ENCODE measurements at places on chromosomes 3 and 15. TPM values are rescaled to one million over a fixed set of nuclear protein-coding genes. Genes with fewer than 3 reads are reported as not detected.

Gene TNFSF10
- polyA plus RNA-seq, result 293 TPM

Gene ABI3BP
- polyA plus RNA-seq, result not detected

Gene PIF1
- polyA plus RNA-seq, result 0.13 TPM

Gene IP6K2
- 53.8 TPM for polyA plus RNA-seq

Gene MLF1
- polyA plus RNA-seq, result 0.04 TPM

Gene CGNL1
- polyA plus RNA-seq, result not detected

Gene ANKRD63
- polyA plus RNA-seq, result not detected

Gene RAB43
- 7.1 TPM for polyA plus RNA-seq

Gene GLDN
- polyA plus RNA-seq, result not detected

Gene TRPM1
- 0.04 TPM for polyA plus RNA-seq

Gene TMEM266
- not detected for polyA plus RNA-seq

Gene GRAMD1C
- polyA plus RNA-seq, result 0.27 TPM

DNA sequence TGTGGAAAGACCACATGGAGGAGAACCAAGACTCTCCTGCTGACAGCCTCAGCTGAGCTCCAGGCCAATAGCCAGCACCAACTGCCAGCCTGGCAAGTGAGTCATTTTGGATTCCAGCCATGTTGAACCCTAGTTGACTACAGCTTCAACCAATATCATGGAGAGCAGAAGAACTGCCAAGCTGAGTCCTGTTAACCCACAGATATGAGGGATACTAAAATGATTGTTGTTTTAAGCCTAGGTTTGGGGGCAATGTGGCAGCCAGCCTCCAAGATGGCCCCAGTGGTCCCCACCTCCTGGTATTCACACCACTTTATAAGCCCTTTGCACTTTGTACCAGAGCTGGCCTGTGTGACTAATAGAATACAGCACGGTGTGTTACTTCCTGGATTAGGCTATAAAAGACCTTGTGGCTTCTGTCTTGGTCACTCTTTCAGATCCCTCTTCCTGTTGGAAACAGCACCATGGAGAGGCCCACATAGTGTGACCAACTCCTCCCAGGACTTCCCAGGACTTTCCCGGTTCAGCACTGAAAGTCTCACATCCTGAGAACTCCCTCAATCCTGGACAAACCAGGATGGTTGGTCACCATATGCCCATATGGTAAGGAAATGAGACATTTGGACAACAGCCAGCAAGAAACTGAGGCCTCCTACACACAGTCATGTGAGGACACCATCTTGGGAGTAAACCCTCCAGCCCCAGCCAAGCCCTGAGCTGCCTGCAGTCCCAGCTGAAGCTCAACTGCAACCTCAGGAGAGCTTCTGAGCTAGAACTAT is 32.4 kb upstream of the CDV3 start:
- peak; percentile 62 for DNase-seq
- no peak overlapping the region for H3K27ac ChIP-seq
- no peak overlapping the region for H3K4me3 ChIP-seq
- no peaks in the 10 kb centered on the region for H3K27me3 ChIP-seq

DNA sequence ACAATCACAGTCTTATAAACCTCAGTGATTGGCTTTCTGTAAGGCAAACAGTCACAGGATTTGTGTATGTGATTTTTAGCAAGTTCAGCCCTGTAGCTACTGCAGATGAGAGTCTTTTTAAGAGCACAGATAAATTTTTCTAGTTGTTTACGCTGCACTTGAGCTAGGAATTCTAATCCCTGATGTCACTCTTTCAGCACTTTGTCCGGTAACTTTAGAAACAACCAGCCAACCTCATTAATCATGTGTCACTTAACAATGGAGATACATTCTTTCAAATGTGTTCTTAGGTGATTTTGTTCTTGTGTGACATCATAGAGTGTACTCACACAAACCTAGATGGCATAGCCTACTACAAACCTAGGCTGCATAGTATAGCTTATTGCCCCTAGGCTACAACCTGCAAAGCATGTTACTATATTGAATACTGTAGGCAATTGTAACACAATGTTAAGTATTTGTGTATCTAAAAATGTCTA is 36.8 kb upstream of the GOLGA6L2 start:
- no peaks in the 10 kb centered on the region for H3K4me1 ChIP-seq
- H3K27ac ChIP-seq, result no peak overlapping the region
- H3K4me3 ChIP-seq, result no peak overlapping the region
- no peak for DNase-seq
- H3K36me3 ChIP-seq, result no peaks in the 10 kb centered on the region
- H3K27me3 ChIP-seq, result no peaks in the 10 kb centered on the region

DNA sequence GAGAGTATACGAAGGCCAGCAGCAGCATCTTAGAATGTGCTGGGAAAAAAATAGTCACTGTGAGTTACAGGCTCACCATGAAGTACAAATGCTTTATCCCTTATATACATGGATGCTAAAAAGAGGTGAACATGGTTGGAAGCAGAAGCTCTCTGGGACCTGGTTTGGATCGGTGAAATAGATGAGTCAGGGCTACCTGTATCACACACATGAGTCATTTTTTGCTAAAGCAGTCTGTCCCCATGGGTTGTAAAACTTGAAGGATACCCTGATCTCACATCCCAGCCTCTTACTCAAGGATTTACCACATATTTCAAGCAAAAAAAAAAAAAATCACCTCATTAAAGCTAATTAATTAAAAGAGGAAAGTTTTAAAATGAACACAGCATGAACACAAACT is 6.9 kb upstream of the SERPINI2 start:
- no peak overlapping the region for H3K27ac ChIP-seq
- peaks cover 10% of the 10 kb centered on the region for H3K4me1 ChIP-seq
- no peaks in the 10 kb centered on the region for H3K36me3 ChIP-seq

DNA sequence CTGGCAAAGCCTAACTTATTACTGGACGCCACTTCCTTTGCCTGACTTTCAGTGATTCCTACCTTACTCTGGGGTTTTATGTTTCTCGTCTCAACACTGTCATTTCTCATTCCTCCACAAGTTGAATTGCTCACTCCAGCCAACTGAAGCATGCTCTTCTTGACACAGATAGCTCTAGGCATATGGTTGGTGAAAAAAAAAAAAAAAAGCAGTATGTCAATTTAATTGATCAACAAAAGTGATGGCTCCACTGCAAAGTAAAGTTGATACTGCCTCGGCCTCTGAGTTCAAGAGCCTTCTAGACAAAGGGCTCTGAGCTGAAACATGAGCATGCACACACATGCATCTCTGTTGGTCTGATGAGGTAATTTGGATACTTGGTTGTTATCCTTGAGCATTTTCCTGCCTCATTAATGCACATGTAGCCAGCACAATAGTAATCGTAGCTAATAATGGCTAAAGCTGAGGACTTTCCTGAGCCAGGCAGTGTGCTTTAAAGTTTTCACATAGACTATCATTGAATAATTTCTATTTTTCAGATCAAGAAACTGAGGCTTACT is 21.4 kb upstream of the UBE2Q2 start:
- no peak overlapping the region for H3K27ac ChIP-seq
- no peaks in the 10 kb centered on the region for H3K36me3 ChIP-seq
- H3K4me1 ChIP-seq, result peaks cover 6% of the 10 kb centered on the region

GRCh38 chr3:94063496-94064119 is 747 bp downstream of the NSUN3 start:
- peak overlapping the region; percentile 98 for H3K27ac ChIP-seq
- DNase-seq, result no peak
- peaks cover 39% of the 10 kb centered on the region for H3K4me1 ChIP-seq
- H3K36me3 ChIP-seq, result peaks cover 27% of the 10 kb centered on the region

- H3K4me3 ChIP-seq, result no peak overlapping the region
- no peak for DNase-seq
- H3K27ac ChIP-seq, result no peak overlapping the region
Observed at GRCh38 chr3:185411133-185411532, 48.2 kb downstream of the MAP3K13 start.

DNA sequence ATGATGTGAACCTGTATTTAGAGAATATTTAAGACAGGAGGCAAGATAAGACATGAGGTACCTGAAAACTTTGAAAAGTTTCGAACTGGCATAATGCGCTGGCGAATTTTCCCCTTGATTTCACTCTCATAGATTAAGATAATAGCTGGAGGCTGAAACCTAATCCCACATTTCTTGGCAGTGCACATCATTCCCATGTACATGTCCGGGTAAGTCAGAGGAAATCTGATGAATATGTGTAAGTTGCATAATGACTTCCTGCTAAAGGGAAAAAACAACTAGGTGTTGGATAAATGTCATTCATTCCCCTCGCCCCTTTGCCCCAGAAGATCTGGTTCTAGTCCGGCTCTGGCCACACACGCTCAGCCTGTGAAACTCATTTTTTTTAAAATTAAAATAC is 3.6 kb downstream of the CEP19 start:
- no peak overlapping the region for H3K4me3 ChIP-seq
- H3K4me1 ChIP-seq, result peaks cover 43% of the 10 kb centered on the region
- peaks cover 15% of the 10 kb centered on the region for H3K36me3 ChIP-seq
- no peak overlapping the region for H3K27ac ChIP-seq
- no peak for DNase-seq
- H3K27me3 ChIP-seq, result no peaks in the 10 kb centered on the region

DNA sequence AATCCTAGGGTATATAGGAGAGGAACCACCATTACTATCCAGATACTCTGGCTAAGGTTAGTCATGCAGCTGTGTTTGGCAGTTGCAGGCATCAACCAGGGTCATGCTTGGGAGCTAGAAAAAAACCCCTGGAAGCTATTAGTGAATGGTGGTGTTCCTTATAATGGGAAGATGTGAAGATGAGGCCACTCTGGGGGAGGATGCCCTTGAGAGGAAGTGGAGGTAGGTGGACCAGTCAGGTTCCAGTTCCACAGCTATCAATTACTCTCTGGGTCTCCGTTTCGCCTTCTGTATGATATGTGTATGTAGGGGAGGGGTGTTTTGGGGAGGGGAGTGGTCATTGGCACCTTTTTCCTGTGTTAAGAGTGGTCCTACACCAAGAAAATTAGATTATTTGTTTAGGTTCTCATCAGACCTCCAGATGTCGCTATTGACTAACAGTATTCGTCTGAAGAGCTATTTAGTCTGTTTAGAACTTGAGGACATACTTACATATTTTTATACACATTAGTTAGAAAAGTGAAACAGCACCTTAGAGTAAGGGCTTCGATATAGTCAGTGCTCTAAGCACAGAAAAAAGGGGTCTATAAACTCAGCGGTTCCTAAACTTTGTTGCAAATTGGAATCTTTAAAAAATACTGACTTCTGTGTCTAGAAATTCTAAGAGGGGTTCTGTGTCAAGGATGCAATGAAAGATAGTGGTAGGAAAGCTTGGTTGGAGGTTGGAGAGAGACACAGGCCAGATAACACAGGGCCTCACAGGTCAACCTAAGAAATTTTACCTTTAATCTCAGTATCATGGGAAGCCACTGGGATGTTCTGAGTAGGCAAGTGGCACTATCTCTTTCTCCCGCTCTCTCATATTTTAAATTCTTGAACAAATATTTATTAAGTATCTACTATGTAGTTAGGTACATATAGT is 9.1 kb upstream of the HPS3 start:
- no peaks in the 10 kb centered on the region for H3K4me1 ChIP-seq
- H3K27me3 ChIP-seq, result no peaks in the 10 kb centered on the region
- peak; percentile 48 for DNase-seq

- peaks cover 9% of the 10 kb centered on the region for H3K4me1 ChIP-seq
- H3K4me3 ChIP-seq, result no peak overlapping the region
- no peak overlapping the region for H3K27ac ChIP-seq
- H3K36me3 ChIP-seq, result no peaks in the 10 kb centered on the region
Observed at GRCh38 chr3:70177881-70178645, 134.4 kb downstream of the MDFIC2 start.

- H3K36me3 ChIP-seq, result peaks cover 8% of the 10 kb centered on the region
- no peak overlapping the region for H3K4me3 ChIP-seq
- no peak for DNase-seq
- H3K27me3 ChIP-seq, result no peaks in the 10 kb centered on the region
- H3K4me1 ChIP-seq, result no peaks in the 10 kb centered on the region
- H3K27ac ChIP-seq, result no peak overlapping the region
Observed at GRCh38 chr3:42667096-42667522, 13.6 kb downstream of the ZBTB47 start.

GRCh38 chr3:37703626-37704025 is 158.1 kb upstream of the CTDSPL start:
- peaks cover 25% of the 10 kb centered on the region for H3K4me1 ChIP-seq
- no peaks in the 10 kb centered on the region for H3K27me3 ChIP-seq
- H3K27ac ChIP-seq, result no peak overlapping the region
- DNase-seq, result no peak

Measured in CD14-positive monocyte (primary cell).